ENCODE measurements at places on chromosomes 5 and 9.

- DNase-seq: no peak
Observed at GRCh38 chr9:117952581-117952980, 248.4 kb downstream of the TLR4 start.

DNA sequence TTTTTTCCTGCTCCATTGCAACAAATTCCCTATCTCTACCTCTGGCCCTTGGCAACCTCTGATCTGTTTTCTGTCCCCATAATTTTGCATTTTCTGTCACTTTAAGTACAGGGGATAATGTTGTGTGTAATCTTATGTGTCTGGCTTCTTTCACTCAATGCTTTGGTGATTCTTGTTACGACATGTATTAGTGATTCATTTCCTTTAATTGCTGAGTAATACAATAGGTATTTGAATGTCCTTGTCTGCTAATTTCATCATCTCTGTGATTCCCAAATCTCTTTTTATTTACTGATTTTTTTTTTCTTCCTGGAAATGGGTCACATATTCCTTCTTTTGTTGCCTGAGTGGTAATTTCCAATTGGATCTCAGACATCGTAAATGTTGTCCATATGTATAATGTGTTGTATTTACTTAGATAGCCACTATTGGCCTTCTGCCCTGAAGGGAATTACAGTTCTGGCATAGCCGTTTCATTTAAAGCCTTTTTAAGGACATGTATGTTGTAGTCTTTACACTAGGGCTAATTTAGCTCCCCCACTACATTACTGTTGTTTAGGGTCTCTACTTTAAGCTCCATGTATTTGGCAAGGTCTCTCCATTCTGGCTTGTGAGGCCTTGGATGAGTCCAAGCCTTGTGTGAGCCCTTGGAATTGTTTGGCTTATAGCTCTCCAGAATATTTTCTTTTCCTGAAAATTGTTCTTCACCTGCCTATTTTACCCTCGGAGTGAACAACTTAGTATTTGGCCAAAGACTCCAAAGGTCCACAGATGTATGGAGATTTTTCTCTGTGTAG lies 683.8 kb downstream of the LRRC70 start:
- DNase-seq: no peak

DNA sequence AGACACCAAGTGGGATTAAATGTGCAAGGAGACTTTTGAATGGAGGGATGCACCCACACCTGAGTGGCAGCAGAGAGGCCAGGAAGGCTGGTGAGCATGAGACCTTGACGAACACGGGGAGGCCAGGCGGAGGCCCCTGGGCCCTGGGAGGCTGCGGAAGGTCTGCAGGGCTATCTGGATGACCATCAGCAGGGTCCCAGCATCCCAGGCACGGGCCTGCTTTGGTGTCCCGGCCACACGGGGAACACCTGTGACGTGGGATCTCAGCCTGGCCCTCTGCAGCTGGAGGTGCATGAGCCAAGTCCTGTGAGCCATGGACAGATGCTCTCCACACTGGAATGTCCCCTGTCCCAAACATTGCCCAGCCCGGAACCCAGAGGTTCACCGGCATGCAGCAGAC lies 174.0 kb upstream of the FOXD4L5 start:
- DNase-seq: no peak

DNA sequence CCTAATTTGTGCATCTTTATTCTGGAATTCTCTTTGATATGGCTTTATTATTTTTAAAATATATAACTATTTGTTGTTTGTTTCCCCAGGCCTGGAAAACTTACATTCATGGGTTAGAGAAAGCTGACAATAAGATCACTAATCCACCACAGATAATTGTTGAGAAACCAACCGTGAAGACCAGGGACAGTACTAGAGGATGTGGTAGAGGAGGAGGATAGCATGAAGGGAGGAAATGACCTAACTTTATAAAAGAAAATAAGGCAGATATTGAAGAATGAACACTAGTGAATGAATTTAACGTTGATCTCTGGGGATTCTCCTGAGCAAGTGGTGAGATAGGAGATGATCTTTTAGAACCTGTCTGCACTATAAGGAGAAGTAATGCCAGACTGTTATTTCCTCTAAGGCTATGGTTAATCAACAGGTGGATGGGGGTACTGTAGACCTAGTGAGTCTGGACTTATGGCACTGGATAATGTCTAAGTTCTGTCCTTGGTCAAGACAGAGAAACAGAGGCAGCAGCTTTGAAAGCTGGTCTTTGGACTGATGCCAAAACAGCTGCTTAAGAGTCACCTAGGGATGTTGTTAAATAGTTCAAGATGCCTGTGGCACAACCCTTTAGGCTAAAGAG lies 52.4 kb downstream of the NREP start:
- no peak for DNase-seq

GRCh38 chr5:35741971-35742370 lies 114.7 kb upstream of the IL7R start:
- no peak for DNase-seq

DNA sequence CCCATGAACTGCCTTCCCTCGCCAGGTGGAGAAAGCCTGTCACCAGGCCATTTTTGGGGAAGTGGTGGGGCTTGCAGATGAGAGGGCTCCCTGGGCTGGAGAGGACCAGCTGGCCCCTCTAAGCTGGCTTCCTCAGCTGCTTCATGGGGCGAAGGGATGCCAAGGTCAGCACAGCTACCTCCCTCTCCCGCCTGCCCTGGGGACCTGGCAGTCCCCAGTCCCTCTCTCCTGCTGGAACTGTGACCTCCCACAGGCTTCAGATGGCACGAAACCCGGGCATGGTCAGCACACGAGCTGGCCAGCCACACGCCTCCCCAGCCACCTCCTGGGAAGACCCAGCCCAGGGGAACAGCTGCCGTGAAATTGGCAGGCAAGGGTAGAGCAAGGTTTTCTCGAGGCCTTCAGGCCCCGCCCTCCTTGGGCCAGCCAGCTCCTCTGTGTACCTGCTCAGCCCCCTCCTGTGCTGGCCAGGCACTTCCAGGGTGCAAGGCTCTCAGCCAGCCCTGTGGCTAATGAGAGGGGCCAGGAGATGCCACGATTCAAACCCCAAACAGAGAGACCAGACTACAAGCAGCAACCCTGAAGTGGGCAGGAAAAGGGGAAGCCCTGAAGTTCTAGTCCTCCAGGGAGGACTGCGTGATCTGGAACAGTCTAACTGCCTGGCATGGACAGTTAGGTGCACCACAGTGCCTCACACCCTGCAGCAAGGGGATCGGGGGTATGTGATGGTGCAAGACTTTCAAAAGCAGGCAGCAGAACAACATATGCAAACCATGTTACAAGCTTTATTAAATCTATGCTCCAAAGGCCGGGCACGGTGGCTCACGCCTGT lies 12.9 kb downstream of the PLPP7 start:
- no peak for DNase-seq

DNA sequence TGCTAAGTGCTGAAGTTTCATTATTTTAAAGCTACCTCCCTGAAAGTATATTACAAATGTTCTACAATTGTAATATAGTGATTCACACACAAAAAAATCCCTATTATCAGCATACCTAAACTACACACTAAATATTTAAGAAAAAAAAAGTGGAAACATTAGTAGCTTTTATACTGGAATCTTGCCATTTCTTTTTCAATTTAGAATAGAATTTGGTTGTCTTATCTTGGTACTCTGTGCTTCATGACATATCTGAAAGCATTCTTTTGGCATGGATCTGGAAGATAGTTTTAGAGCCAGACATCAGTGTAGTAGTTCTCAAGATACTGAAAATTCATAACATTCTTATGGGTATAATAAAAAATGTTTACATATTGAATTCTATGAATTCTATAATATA lies 35.0 kb downstream of the SLC1A3 start:
- DNase-seq: no peak
